Right cardiac atrium (tissue), 5 donors: ENCODE measurements at places on chromosomes 12 and 14. TPM values are rescaled to one million over a fixed set of nuclear protein-coding genes. Genes with fewer than 3 reads are reported as not detected.

Gene KIF26A
- 7.1 TPM for polyA plus RNA-seq

Gene KRT82
- polyA plus RNA-seq = not detected

Gene PKP2
- polyA plus RNA-seq = 84.6 TPM

Gene TAS2R9
- not detected for polyA plus RNA-seq

Gene C1QL4
- polyA plus RNA-seq = not detected

Gene CATSPERB
- 0.48 TPM for polyA plus RNA-seq

Gene PTMS
- 244 TPM for polyA plus RNA-seq

Gene AMIGO2
- 5.2 TPM for polyA plus RNA-seq

Gene KERA
- polyA plus RNA-seq = 0.02 TPM

Gene ACRBP
- 0.50 TPM for polyA plus RNA-seq

Gene KRT74
- 0.14 TPM for polyA plus RNA-seq

Gene UNG
- polyA plus RNA-seq = 10.3 TPM

Gene MMP14
- 33.3 TPM for polyA plus RNA-seq

Gene HCAR3
- 0.05 TPM for polyA plus RNA-seq

Gene CIT
- 0.61 TPM for polyA plus RNA-seq

Gene TMTC1
- 17.9 TPM for polyA plus RNA-seq

Gene BCL2L14
- not detected for polyA plus RNA-seq

Gene RNASE1
- polyA plus RNA-seq = 290 TPM

Gene CPNE8
- polyA plus RNA-seq = 14.1 TPM

Gene ALX1
- not detected for polyA plus RNA-seq

Gene SYNE2
- polyA plus RNA-seq = 189 TPM

Gene TMEM229B
- polyA plus RNA-seq = 3.6 TPM

Gene MGP
- polyA plus RNA-seq = 841 TPM

Gene KRT6B
- polyA plus RNA-seq = not detected

Gene CCDC197
- polyA plus RNA-seq = not detected

Gene MYO1A
- 0.02 TPM for polyA plus RNA-seq

Gene PSME2
- 102 TPM for polyA plus RNA-seq

Gene CLEC4E
- 1.9 TPM for polyA plus RNA-seq

Gene SERPINA5
- polyA plus RNA-seq = 13.2 TPM

Gene HNF1A
- polyA plus RNA-seq = 0.05 TPM

Gene SDSL
- polyA plus RNA-seq = 8.0 TPM

Gene CLEC14A
- 44.0 TPM for polyA plus RNA-seq

Gene DCN
- 764 TPM for polyA plus RNA-seq

Gene AEBP2
- polyA plus RNA-seq = 11.9 TPM

Gene CRACR2A
- polyA plus RNA-seq = 5.7 TPM

Gene FGF23
- 0.68 TPM for polyA plus RNA-seq

Gene POTEG
- polyA plus RNA-seq = not detected

Gene KLRC3
- polyA plus RNA-seq = not detected

Gene SLC25A21
- 0.84 TPM for polyA plus RNA-seq

Gene ESPL1
- polyA plus RNA-seq = 0.11 TPM

Gene HSPA2
- polyA plus RNA-seq = 45.9 TPM

Gene P2RX2
- polyA plus RNA-seq = not detected

Gene TPH2
- not detected for polyA plus RNA-seq

Gene KITLG
- 3.3 TPM for polyA plus RNA-seq

Gene KLHL33
- 0.68 TPM for polyA plus RNA-seq

Gene LPAR5
- polyA plus RNA-seq = 0.86 TPM

Gene SCNN1A
- 0.23 TPM for polyA plus RNA-seq

Gene NKX2-1
- not detected for polyA plus RNA-seq

Gene DEPDC4
- 0.50 TPM for polyA plus RNA-seq

Gene CAPZA3
- polyA plus RNA-seq = not detected

Gene SERPINA9
- not detected for polyA plus RNA-seq

Gene NTN4
- polyA plus RNA-seq = 62.9 TPM
